ENCODE measurements at places on chromosomes 7 and 10. TPM values are rescaled to one million over a fixed set of nuclear protein-coding genes. Genes with fewer than 3 reads are reported as not detected.

DNA sequence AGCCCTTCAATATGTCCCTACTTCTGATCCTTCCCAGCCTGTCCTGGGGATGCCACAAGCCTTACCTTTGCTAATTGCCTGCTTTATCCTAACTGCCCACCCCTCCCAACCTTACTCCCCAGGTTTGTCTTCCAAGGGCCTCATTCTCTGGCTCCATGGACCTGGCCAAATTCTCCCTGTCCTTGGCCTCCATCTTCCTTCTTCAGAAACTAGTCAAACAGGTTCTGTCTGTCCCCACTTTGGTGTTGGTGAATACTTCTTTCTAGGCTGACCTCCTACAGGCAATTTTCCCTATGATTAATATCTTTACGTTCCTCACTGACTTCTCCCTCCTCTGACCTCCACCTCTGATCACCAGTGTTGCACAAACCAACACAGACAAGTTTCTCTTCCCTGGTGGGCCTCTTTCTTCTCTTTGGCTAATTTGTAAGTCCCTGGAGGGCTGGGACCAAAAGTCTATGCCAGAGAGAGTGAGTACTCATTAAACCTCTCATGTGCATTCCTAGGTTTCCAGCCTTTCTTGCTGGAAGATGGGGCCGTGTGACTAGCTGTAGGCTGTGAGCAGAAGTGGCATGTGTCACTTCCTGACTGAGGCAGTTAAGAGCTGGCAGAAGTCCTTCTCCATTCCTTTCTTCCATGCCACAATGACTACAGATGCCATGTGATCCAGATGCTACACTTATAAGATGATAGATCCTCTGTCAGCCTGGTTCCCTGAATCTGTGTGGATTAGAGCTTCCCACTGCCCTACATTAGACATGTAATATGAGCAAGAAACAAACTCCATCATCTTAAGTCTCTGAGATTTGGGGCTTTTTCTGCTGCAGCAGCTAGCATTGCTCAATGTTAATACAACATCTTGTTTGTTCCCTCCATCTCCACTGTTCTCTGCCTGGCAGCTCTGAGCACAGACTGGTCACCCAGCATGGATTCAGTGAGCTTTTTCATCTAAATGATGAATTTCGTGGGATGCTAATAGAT lies 382.7 kb downstream of the RPS24 start:
- H3K4me1 ChIP-seq = peaks cover 14% of the 10 kb centered on the region
- H3K36me3 ChIP-seq = no peaks in the 10 kb centered on the region
- no peaks in the 10 kb centered on the region for H3K27me3 ChIP-seq
- peak overlapping the region; percentile 25 for H3K27ac ChIP-seq
- DNase-seq = peak; percentile 93
- no peak overlapping the region for H3K4me3 ChIP-seq

GRCh38 chr7:157555944-157556641 lies 219.3 kb downstream of the DNAJB6 start:
- H3K4me3 ChIP-seq = no peak overlapping the region
- DNase-seq = no peak
- H3K27ac ChIP-seq = no peak overlapping the region
- H3K36me3 ChIP-seq = no peaks in the 10 kb centered on the region
- H3K27me3 ChIP-seq = no peaks in the 10 kb centered on the region

GRCh38 chr10:132457328-132458070 lies 60.5 kb downstream of the PWWP2B start:
- H3K4me1 ChIP-seq = no peaks in the 10 kb centered on the region
- no peak for DNase-seq
- no peaks in the 10 kb centered on the region for H3K36me3 ChIP-seq

GRCh38 chr7:130966246-130967009 lies 232.4 kb upstream of the KLF14 start:
- H3K27ac ChIP-seq = peak overlapping the region; percentile 94
- H3K4me3 ChIP-seq = no peak overlapping the region
- no peaks in the 10 kb centered on the region for H3K27me3 ChIP-seq
- peaks cover 34% of the 10 kb centered on the region for H3K4me1 ChIP-seq
- H3K36me3 ChIP-seq = peaks cover 4% of the 10 kb centered on the region

DNA sequence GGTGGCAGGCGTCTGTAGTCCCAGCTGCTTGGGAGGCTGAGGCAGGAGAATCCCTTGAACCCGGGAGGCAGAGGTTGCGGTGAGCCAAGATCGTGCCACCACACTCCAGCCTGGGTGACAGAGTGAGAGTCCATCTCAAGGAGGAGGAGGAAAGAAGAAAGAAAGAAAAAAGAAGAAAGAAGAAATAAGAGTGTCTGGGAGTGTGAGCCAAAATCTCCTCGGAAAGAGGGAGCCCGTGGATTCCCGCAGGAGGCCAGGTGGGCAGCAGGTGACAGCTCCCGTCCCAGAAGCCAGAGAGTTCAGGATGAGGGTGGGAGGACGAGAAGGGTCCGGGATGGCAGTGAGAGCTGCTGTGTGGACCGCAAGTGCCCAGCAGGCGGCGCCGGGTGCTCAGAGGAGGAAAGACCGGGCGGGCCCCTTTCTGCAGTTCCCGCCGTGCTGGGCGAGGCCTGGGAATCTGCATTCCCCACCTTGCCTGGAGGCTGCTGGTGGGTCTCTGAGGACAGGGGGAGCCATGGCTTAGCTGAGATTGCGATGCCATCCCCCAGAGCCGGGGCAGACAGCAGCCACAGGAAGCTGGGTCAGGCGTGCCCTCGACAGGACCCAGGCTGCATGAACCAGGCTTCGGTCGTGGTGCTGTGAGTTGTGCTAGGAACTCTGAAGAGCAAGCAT lies 17.1 kb upstream of the AMZ1 start:
- DNase-seq = peak; percentile 99
- no peak overlapping the region for H3K27ac ChIP-seq
- peaks cover 3% of the 10 kb centered on the region for H3K27me3 ChIP-seq

DNA sequence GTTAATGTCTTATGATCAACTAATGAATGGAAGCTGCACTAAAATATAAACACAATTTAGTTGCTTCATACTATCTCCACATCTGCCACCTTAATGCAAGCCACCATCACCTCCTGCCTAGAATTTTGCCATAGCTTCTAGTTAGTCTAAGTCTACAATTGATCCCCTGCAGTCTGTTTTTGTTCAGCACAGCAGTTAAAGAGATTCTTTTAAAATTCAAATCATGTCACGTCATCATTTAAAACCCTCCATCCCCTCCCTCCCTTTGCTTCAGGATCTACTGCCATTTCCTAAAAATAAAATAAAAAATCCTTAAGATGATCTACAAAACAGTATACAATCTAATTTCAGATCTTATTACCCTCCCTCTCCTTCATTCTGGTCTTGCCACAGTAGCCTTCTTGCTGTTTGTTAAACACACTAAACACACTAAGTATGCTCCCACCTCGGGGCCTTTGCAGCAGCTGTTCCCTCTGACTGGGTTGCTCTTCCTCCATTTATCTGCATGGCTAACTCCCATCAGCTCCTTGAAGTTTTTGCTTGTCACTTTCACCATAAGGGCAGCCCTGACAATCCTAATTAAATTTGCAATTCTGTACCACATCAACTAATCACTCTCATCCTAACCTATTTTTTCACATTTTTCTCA lies 97.0 kb upstream of the FOXP2 start:
- H3K4me3 ChIP-seq = no peak overlapping the region
- no peak for DNase-seq
- H3K27me3 ChIP-seq = no peaks in the 10 kb centered on the region
- H3K36me3 ChIP-seq = no peaks in the 10 kb centered on the region
- H3K4me1 ChIP-seq = no peaks in the 10 kb centered on the region
- no peak overlapping the region for H3K27ac ChIP-seq

GRCh38 chr10:43362191-43362839 lies 9.1 kb upstream of the FXYD4 start:
- no peaks in the 10 kb centered on the region for H3K36me3 ChIP-seq
- DNase-seq = peak; percentile 95
- no peak overlapping the region for H3K27ac ChIP-seq
- H3K27me3 ChIP-seq = no peaks in the 10 kb centered on the region
- H3K4me1 ChIP-seq = no peaks in the 10 kb centered on the region
- peak overlapping the region; percentile 73 for H3K4me3 ChIP-seq

DNA sequence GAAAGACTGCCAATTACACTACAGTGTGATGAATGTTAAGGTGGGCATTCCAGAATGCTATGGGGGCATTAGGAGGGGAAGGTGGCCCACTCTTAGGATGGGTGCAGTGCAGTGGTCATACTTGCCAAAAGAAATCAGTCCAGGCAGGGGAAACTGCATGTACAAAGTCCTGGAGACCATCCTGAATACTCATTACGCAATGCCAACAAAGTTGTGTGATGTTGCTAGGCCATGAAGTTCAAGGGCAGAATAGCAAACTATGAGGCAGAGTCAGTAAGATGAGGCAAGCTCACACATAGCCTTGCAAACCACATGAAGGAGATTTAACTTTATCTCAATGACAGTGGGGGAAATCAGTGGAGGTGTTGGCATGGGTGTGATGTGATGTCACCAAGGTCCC lies 49.8 kb upstream of the SLC35B4 start:
- H3K4me1 ChIP-seq = peaks cover 53% of the 10 kb centered on the region
- no peaks in the 10 kb centered on the region for H3K27me3 ChIP-seq
- H3K27ac ChIP-seq = peak overlapping the region; percentile 77
- no peak overlapping the region for H3K4me3 ChIP-seq
- H3K36me3 ChIP-seq = no peaks in the 10 kb centered on the region

GRCh38 chr10:55495555-55495954 lies 694.5 kb upstream of the PCDH15 start:
- no peaks in the 10 kb centered on the region for H3K4me1 ChIP-seq
- no peaks in the 10 kb centered on the region for H3K36me3 ChIP-seq
- DNase-seq = no peak

DNA sequence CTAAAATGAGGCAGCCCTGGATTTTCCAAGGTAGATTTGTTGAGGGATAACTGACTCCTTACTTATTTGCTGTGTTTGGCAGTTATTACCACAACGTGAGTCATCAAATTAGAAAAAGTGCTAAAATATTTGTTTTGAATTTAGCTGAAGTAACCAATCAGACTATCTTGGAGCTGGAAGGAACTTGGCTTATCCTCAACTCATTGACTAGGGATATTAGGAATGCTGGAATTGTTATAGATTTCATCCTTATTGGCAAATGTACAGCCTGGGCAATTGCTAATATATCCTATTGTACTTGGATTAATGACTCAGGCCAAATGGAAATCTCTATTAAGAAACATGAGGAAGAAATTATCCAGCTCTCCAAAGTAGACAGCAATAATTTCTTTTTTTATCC lies 1189.0 kb upstream of the LRRN3 start:
- H3K36me3 ChIP-seq = no peaks in the 10 kb centered on the region
- H3K27me3 ChIP-seq = no peaks in the 10 kb centered on the region
- H3K4me1 ChIP-seq = no peaks in the 10 kb centered on the region
- H3K27ac ChIP-seq = no peak overlapping the region

DNA sequence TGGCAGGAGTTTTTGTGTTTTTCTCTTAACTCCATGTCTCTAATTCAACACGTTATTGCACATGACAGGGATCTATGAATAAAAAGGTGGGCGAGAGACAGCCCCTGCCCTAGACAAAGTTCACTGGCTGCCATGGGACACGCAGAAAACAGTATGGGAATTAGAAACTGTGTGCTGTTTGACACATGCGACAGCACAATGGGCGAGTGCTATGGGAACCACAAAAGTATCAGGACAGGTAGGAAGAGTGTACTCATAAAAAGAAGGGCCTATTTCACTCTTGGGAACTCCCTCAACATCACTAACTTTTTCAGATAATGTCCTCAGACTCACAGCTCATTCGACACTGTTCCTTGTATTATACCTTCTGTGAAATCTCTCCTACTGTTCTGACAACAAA lies 45.7 kb downstream of the MINDY3 start:
- H3K27me3 ChIP-seq = no peaks in the 10 kb centered on the region
- H3K4me3 ChIP-seq = no peak overlapping the region
- H3K27ac ChIP-seq = no peak overlapping the region
- H3K36me3 ChIP-seq = peaks cover 6% of the 10 kb centered on the region

- no peak overlapping the region for H3K4me3 ChIP-seq
- peak; percentile 54 for DNase-seq
- no peaks in the 10 kb centered on the region for H3K36me3 ChIP-seq
- H3K4me1 ChIP-seq = no peaks in the 10 kb centered on the region
- H3K27ac ChIP-seq = no peak overlapping the region
Observed at GRCh38 chr7:148264933-148265557, 325.5 kb upstream of the C7orf33 start.

- no peak for DNase-seq
- no peak overlapping the region for H3K27ac ChIP-seq
Observed at GRCh38 chr10:103942866-103943265, 24.1 kb upstream of the SLK start.

- H3K4me3 ChIP-seq = no peak overlapping the region
- H3K27me3 ChIP-seq = no peaks in the 10 kb centered on the region
- peaks cover 18% of the 10 kb centered on the region for H3K36me3 ChIP-seq
- no peak for DNase-seq
Observed at GRCh38 chr10:87684001-87684638, 24.4 kb downstream of the PAPSS2 start.

DNA sequence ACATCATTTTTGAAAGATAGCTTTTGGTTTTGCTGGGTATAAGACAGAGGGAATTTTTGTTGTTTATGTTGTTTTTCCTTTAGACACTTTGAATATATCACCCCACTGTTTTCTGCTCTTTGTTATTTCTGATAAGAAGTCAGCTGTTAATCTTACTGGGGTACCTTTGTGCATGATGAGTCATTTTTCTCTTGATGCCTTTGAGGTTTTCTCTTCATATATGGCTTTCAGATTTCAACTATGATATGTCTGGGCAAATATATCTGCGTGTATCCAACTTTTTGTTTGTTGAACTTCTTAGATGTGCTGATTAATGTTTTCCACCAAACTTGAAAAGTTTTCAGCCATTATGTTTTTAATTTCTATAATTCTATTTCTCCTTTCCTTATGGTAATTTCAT lies 208.6 kb upstream of the TMEM72 start:
- no peaks in the 10 kb centered on the region for H3K36me3 ChIP-seq
- H3K4me3 ChIP-seq = no peak overlapping the region
- H3K27ac ChIP-seq = peak overlapping the region; percentile 77
- H3K27me3 ChIP-seq = no peaks in the 10 kb centered on the region

DNA sequence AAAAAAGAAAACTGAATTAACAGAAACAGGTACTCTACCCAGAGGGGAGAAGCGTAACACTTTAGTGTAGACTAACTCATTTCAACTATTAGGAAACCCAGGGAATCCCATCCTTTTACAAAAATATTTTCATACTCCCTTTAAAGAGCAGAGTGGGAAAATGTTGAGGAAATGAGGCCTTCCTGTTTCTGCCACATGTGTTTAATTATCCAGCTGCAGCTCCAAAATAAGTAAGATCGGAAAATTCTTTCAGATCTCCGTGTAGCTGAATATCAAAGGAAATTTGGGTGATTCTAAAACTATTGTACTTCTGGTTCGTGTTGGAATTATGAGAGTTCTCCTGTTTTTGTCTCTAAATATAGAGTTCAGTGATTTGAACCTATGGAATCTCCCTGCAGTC lies 58.0 kb upstream of the CAV2 start:
- no peaks in the 10 kb centered on the region for H3K36me3 ChIP-seq
- no peaks in the 10 kb centered on the region for H3K27me3 ChIP-seq
- H3K4me3 ChIP-seq = no peak overlapping the region
- H3K4me1 ChIP-seq = peaks cover 36% of the 10 kb centered on the region
- DNase-seq = no peak
- H3K27ac ChIP-seq = peak overlapping the region; percentile 76

GRCh38 chr10:70820976-70821750 lies 5.4 kb downstream of the SGPL1 start:
- peaks cover 37% of the 10 kb centered on the region for H3K36me3 ChIP-seq
- peak; percentile 71 for DNase-seq
- H3K27ac ChIP-seq = no peak overlapping the region
- peaks cover 5% of the 10 kb centered on the region for H3K4me1 ChIP-seq
- no peaks in the 10 kb centered on the region for H3K27me3 ChIP-seq

The HOXA4 gene
- total RNA-seq = 0.72 TPM

The LRRC4 gene
- 0.29 TPM for total RNA-seq

The GOLGA7B gene
- total RNA-seq = not detected

The IDI2 gene
- not detected for total RNA-seq

The TMEM176A gene
- not detected for total RNA-seq

The LRRC18 gene
- total RNA-seq = not detected

The PRKG1 gene
- total RNA-seq = 19.5 TPM
